Uterine smooth muscle cell (primary cell): ENCODE measurements at places on chromosomes 13 and 19. TPM values are rescaled to one million over a fixed set of nuclear protein-coding genes. Genes with fewer than 3 reads are reported as not detected.

ZNF331 gene
- 8.3 and 13.0 TPM in 2 replicates for total RNA-seq

SIGLEC5 gene
- not detected in 2 replicates for total RNA-seq

F10 gene
- total RNA-seq: 4.8 and 11.9 TPM in 2 replicates

ANGPTL8 gene
- not detected in 2 replicates for total RNA-seq

TTC9B gene
- not detected in 2 replicates for total RNA-seq

JSRP1 gene
- total RNA-seq: not detected in 2 replicates

PDS5B gene
- 31.7 and 34.0 TPM in 2 replicates for total RNA-seq

LPAR2 gene
- total RNA-seq: 0.66 and 0.87 TPM in 2 replicates
